CD4-positive, alpha-beta T cell treated with Interleukin-12 subunit alpha and Interleukin-12 subunit beta, for 1 hour (primary cell): ENCODE measurements at places on chromosomes 12 and 14.

DNA sequence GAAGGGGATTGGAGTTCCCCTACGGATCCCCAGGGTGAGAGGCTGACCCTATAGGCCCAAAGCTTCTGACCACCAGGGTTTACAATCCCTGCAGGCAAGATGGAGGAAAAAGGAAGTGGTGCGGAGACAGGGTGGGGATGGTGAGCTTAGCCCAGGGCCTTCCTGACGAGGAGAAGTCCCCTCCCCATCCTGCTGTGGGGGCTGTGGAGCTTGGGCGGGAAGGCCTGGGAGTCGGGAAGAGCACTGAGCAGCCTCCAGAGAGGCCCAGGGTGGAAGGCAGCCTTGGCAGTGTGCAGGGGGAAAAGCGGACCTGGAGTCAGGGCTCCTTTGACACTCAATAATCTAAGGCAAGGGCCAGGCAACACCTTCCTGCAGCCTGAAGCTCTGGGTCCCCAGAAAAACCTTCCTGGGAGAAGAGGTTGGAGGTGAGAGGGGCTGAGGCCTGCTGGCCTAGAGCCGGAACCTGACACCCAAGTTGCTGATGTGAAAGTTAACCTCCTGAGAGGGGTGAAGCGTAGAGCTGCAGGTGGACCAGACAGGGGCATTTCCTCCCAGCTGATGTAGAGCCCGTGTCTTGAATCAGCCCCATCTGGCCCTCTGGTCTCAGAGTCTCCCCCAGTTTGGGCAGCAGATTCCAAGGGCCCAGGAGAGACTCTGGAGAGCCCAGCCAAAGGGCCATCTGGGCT lies 6.0 kb downstream of the HDAC7 start:
- DNase-seq, result peak; percentile 50

GRCh38 chr12:46445551-46446235 lies 73.1 kb upstream of the SLC38A2 start:
- DNase-seq, result no peak

GRCh38 chr12:57334219-57334618 lies 83.2 kb upstream of the STAC3 start:
- DNase-seq, result no peak

GRCh38 chr12:27583057-27583797 lies 59.2 kb downstream of the PPFIBP1 start:
- no peak for DNase-seq

- DNase-seq, result no peak
Observed at GRCh38 chr12:2550561-2551411, 244.0 kb upstream of the FKBP4 start.

GRCh38 chr14:23123419-23123818 lies 4.4 kb upstream of the CEBPE start:
- no peak for DNase-seq

DNA sequence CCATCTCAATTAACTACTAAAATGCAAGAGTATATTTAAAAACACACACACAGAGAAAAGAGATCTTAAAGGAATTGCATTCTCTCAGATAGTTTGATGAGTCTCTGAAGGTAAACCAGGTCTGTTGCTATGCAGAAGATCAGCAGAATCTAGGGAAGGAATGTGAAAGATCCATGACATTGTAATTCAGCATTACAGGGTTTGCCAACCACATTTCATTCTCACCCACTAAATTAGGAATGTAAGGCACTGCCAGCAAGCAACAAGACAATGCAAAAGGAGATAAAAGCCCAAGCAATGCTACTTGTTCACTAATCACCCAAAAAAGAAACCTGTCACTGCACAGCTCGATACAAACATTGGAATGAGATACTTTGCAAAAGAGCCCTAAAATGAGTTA lies 106.3 kb downstream of the LRIG3 start:
- no peak for DNase-seq

DNA sequence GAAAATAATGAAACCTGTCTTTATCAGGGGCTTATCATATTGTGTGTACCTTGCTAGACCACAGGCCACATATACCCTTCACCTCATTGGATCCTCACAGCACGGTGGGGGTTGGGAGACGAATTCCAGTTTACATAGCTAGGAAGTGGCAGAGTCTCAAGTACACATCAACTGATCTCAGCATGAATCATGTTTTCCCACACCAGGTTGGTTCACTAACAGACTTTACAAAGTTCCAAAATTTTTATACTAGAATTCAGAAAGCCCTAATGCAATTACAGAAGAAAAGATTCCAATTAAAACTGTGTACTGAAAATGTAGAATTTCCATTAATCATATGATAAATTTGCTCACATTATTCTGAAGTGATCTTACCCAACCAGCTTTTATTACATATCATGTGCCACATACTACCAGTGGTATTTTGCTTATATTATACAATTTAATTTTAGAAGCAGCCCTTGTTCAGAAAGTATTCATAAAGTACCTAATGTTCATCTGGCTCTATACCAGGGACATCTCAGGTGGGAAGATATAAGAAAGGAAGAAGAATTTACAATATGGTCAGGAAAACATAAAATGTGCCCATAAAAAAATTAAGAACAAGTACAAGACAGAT lies 196.2 kb downstream of the ITPR2 start:
- DNase-seq, result no peak

- DNase-seq, result peak; percentile 62
Observed at GRCh38 chr14:20624495-20625070, 16.9 kb downstream of the OR6S1 start.

DNA sequence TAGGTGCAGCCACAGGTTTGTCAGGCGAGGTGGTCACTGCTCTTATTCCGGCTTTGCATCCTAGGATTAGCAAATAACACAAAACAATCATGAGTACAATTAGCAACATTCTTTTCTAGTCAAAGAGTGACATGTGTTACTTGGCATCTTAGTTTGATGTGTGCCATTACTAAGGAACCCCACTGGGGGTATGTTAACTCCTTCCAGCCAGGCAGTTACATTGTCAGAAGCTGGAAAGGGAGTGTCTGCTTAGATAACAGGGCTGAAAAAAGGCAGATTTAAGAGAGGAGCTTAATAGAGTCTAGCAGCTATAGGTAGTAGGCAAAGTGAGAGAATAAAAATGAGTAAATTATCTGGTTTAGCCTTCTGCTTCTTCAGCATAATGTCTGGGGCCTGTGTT lies 30.5 kb upstream of the METAP2 start:
- DNase-seq, result no peak

GRCh38 chr12:93547778-93548177 lies 24.7 kb upstream of the SOCS2 start:
- no peak for DNase-seq

DNA sequence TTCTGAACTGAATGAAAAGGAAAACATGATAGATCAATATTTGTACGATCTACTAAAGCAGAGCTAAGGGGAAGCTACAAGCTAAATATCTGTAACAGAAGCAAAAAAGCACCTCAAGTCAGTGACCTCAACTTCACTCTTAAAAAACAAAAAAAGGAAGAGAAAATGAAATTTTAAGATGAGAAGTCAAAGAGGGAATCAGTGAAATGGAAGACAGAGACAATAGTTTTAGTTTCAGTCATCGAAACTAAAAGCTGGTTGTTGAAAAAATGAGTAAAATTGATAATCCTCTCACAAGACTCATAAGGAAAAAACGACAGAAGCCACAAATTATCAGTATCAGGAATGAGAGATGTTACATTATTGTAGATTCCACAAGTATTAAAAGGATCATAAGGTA lies 11.9 kb upstream of the SLC2A13 start:
- DNase-seq, result no peak

DNA sequence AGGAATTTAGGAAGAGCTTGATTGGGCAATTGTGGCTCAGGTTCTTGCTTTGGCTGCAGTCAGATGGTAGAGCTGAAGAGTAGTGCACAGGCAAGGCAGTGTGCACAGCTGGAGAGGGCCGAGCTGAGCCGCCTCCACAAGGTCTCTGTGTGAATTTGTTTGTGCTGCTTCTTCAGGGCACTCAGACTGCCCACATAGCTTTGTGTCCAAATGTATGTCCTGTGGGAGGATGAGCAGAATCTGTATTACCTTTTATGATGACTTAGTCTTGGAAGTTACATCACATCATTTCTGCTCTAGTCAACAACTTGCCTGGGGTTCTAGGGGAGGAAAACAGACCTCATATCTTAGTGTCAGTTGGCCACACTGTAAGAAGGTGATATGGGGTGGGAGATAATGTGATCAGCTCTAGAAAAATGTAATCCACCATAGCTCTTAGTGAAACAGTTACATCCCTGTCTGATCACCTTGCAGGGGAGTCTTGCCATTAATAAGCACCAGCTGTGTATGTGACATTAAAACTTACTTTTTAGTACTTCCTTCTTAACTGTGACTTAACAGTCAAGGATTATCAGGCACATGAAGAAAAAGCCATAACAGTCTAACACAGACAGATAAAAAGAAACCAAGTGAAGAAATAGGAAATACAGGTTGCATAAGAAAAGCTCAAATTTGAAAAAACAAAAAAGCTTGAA lies 53.4 kb downstream of the RCOR1 start:
- no peak for DNase-seq

DNA sequence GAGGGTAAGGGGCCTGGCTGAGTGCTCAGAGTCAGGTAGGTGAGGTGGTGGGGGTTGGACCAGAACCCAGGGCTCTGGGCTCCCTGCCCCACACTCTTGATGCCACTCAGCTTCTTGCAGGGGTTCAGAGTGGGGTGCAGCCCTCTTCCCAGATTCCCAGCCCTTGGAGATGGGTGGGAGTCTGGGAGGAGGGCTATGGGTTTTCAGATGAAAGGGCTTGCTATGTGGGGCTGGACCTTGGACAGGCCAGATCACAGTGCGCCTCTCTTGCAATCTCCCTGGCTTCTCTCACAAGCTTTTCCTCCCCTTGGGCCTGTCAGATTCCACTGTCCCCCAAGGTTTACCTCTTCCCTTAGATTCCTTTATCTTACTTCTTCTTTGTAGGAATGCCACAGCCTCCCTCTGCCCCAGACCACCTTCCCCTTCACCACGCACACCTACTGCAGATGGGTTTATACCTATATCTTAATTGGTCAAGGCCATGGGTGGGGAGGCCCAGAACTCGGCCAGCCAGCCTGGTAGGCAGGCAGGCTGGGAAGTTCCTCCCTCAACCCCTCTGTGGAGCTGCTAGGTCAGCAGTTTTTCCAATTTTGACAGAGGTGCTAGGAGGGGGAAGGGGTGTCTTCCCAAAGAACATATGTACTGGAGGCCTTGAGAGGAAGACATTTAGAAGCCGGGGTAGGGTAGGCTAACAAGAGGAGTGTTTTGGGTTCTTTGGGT lies 1.4 kb downstream of the NYNRIN start:
- no peak for DNase-seq

GRCh38 chr12:69337311-69338090 lies 10.7 kb upstream of the LYZ start:
- DNase-seq, result no peak

- DNase-seq, result no peak
Observed at GRCh38 chr12:128025589-128026245, 241.3 kb upstream of the TMEM132C start.

GRCh38 chr12:130372936-130373335 lies 35.2 kb downstream of the PIWIL1 start:
- no peak for DNase-seq

- peak; percentile 74 for DNase-seq
Observed at GRCh38 chr12:47397664-47398281, 308.1 kb downstream of the RPAP3 start.

GRCh38 chr12:2205996-2206395 lies 153.2 kb downstream of the CACNA1C start:
- no peak for DNase-seq

DNA sequence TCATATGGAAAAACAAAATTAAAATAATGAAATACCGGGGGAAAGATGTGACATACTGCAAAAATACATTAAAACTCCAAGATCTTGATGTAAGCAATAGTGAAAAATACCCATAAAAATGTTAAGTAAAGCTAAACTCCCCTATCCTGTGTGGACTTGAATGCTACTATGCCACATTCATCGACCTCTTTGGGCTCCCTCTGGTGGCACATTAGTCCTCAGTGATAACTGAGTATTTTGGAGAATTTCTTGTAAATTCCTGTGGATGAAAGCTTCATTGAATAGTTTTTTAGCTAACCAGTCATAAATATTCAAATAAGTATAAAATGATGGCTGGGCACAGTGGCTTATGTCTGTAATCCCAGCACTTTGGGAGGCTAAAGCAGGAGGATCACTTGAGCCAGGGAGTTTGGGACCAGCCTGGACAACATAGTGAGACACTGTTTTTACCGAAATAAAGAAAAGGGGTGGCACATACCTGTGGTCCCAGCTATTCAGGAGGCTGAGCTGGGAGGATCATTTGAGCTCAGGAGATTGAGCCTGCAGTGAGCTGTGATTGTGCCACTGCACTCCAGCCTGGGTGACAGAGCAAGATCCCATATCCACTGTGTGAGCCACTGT lies 42.4 kb upstream of the SGPP1 start:
- peak; percentile 72 for DNase-seq

DNA sequence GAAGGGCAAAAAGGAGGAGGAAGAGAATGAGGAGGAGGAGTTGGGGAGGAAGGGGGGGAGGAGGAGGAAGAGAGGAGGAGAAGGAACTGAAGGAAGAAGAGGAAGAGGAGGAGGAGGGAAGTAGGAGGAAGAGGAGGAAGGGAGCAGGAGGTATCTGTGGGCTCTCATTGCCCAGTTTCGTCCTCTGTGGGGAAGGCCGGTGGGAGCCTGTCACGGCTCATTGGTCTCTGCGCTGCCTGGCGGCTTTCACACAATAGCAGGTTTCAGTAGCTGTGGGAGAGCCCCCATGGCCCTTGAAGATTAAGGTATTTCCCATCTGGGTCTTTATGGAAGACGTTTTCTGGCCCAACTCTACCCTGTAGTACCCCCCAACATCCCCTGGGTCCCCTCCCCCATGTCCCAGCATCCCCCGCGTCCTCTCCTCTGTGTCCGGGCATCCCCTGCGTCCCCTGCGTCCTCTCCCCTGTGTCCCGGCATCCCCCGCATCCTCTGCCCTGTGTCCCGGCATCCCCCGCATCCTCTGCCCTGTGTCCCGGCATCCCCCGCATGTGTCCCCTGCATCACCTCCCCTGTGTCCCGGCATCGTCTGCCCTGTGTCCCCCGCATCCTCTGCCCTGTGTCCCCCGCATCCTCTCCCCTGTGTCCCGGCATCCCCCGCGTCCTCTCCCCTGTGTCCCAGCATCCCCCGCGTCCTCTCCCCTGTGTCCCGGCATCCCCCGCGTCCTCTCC lies 278.2 kb upstream of the SFSWAP start:
- no peak for DNase-seq

DNA sequence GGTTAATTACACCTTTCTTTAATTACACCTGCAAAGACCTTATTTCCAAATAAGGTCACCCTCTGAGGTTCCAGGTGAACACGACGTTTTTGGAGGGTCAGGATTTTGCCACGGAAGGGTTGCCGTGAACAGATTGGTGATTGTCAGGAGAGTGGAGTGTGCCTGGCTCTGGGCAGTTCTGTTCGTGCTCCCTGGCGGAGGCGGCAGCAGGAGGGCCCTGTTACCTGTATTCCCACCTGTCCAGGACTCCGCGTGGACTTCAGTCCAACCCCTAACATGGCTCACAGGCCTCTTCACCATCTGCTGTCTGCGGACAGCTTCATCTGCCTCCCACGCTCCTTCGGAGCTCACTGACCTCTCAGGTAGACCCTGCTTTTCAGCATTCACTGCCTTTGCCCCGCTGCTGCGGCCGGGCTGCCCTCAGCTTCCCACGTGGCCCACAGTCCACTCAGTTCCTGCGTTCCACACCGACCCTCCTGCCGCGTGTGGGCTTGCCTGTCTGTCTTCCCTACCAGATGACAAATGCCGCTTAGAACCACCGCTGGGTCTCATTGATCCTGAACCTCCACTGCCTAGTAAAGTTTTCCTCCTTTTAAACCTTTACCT lies 187.5 kb upstream of the DIO3 start:
- DNase-seq, result no peak

GRCh38 chr14:70934502-70935134 lies 27.4 kb downstream of the PCNX1 start:
- DNase-seq, result no peak
